ENCODE measurements at places on chromosomes 3 and 15.

DNA sequence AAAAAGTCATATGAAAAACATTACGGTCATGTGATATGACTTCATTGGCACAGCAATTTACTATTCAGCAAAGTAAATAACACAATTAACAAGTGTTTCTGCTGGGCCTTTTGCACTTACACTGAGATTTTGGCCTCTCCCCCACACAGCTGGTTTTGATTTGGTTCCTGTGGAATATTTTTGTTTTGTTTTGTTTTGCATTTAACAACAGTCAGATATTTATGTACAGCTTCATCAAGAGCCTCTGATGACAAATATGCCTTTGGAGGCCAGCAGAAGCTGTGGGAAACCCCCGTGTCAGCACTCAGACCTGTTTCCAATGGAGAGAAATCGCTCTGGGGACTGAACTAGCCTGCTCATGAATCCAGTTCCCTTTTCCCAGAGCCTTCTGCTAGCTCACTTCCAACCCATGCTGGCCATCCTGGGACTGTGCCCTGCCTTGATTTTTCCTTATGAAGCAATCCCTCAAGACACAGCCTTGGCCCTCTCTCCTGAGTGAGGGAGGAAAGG is 161.9 kb downstream of the ATG7 start:
- DNase-seq: peak; percentile 59

GRCh38 chr3:58249358-58250092 is 11.9 kb downstream of the ABHD6 start:
- peak; percentile 8 for DNase-seq

DNA sequence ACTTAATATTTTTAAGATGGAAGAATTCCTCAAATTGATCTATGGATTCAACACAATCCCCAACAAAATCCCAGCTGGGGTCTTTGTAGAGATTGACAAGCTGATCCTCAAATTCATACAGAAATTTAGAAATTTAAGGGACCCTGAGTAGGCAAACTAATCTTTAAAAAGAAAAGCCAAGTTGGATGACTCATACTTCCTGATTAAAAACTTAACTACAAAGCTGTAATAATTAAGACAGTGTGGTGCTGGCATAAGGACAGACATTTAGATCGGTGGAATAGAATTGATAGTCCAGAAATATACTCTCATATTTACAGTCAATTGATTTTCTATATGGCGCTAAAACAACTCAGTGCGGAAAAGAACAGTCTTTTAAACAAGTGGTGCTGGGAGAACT is 11.6 kb downstream of the FAM162A start:
- DNase-seq: no peak

DNA sequence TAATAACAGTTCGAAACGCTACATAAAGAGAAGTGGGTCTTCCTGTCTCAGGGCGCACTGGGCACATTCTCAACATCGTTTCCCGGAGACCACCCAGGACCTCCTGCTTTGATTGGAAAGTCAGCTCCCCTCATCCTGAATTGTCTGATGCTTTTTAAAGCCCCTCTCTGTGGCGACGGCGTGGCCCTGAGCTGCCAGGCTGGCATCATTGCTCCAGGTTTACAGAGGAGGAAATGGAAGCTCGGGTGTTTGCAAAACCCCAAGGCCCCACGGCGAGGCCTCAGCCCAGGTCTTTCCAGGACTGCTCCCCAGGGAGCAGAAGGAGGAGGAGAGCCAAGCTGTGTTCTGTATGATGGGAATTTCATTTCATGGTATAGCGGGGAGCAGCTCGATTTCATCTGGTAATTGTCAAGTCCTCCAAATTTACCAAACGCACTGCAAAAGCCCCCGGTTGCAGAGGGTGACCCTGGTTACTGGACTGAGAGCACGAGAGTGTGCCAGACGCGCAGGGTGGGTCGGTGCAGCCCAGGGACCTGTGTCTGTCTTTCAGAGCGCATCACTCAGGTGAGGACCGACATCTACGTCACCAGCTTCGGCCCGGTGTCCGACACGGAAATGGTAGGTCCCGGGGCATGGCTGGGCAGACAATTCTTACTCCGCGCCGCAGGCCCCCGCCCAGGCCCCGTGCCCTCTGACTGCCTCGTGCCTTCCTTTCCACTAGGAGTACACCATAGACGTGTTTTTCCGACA is 15.9 kb downstream of the GABRA5 start:
- DNase-seq: no peak

All from astrocyte of the spinal cord (primary cell).